ENCODE measurements at places on chromosomes 3 and 15. TPM values are rescaled to one million over a fixed set of nuclear protein-coding genes. Genes with fewer than 3 reads are reported as not detected.

GRCh38 chr3:182258538-182259177 is 534.6 kb upstream of the ATP11B start:
- no peak for DNase-seq

DNA sequence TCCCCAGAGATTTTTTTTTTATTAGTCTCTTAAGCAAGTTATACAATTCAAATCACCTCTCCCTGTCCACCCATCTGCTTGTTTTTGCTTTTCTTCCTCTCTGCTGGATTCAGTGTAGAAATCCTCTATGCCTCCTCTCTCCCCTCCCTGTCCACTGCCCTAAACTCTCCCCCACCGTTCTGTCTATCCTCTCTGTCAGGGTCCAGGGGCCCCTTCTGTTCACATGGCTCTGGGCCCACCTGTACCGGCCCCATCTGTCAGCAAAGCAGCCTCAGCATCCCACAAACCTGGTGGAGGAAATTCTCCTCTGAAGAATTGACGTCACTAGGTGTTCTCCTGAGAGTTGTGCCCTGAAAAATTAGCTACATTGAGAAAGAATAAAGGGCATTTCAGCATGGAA is 137.6 kb upstream of the CMC1 start:
- DNase-seq: no peak

DNA sequence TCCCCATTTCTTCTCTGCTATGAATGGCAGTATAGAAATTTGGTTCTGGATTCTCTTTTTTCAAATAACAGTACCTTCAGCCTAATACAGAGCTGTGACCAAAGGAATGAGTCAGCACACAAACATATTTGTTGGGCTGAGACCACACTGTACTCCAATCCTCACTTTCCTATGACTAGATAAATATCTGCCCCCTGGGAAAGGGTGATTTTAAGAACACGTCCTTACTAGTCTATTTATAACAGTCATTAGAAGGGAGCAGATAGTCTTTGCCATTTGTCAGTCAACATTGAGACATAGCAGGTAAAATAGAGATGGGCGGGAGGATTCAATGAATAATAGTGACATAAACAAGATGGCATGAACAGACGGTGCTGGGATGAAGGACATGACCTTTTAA is 461.3 kb downstream of the MCTP2 start:
- DNase-seq: no peak

The CHDH gene
- 32.4 TPM for total RNA-seq

The ADAMTSL3 gene
- total RNA-seq: not detected

The CTXN2 gene
- total RNA-seq: not detected

The CAV3 gene
- total RNA-seq: not detected

The ALDH1A2 gene
- 0.61 TPM for total RNA-seq

The ZDHHC19 gene
- total RNA-seq: not detected

- no peak for DNase-seq
These were observed 4.4 kb downstream of the PRSS50 start for GRCh38 chr3:46713050-46713897.

GRCh38 chr3:177464392-177465256 is 267.3 kb upstream of the TBL1XR1 start:
- no peak for DNase-seq

The TNFAIP8L3 gene
- 0.30 TPM for total RNA-seq

GRCh38 chr3:117272274-117272673 is 562.7 kb downstream of the TUSC7 start:
- no peak for DNase-seq

DNA sequence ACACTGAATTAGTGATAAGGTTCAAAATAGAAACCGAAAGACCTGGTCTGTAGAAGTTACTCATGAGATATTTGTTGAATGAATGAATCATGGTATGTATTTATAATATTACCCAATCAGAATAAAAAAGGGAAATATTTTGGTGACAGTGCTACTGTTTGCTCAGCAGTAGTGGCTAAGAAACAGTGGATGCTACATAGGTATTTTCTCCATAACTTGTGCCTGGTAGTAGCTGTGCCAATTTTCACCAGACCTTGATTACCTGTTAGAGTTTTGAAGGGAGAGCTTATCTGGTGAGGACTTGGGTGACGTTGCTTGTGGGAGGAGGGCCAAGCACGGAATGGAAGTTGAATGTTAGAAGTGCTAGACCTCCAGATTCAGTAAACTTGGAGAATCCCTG is 14.3 kb downstream of the LIMD1 start:
- no peak for DNase-seq

The MRPS22 gene
- total RNA-seq: 58.2 TPM

The SCAANT1 gene
- not detected for total RNA-seq

GRCh38 chr3:36992806-36993325 is at the start of gene EPM2AIP1:
TSS of gene EPM2AIP1 (minus strand) at chr3:36993131. CDS start at chr3:36993077, 54 bp downstream.
- DNase-seq: no peak

The KBTBD12 gene
- total RNA-seq: not detected

DNA sequence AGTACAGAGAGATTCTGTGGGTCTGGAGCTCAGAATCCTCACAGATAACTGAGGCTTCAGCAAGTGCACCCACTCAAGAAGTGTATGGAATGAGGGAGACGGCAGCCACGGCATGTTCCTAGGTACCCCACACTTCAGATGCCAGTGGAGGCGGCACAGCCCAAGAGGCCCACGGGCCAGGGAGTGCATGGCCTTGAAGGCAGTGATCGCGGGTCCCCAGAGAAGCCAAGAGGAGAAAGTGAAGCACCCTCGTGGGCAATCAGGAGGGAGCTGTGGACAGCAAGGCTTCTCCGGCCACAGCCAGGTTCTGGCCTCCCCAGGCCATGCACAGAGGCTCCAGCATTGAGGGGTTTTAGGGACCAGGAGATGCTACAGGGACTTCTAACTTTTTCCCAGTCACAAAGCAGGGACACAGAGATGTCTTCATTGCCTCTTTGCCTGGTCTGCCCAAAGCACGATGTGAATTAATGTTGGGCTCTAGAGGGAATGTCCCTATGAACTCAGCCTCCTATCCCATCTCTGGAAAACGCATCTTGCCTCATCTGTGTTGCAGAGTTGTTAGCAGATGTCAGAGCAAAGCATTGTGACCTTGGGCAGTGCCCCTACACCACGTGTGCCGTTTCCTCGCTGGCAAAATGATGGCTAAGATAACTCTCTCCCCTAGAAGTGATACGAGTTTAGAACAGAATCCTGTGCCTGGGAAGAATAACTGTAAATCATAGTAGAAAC is 2.6 kb upstream of the MAP6D1 start:
- DNase-seq: no peak

DNA sequence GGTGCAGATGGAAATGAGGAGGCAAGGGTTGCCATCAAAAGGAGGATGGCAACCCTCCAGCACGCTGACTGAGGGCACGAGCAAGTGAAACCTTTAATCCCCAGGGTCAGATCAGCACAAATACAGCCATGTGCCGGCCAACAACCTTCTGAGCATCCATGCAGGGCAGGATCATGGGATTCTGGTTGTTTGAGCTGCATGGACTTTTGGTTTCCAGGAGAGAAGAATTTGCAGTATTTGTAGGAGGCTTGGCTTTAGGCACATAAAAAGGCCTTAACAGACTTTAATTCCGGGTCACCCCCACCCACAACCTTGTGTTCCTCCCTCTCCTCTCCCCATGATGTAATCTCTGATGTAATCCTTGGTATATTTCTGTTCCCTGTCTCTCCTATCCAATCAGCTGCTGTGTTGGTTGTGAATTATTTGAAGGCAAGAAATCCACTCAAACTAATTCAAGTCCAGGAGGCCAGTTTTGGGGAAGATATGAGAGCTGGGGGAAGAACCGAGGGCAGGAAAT is 254.3 kb downstream of the SHQ1 start:
- DNase-seq: no peak

- DNase-seq: no peak
These were observed 134.7 kb upstream of the CCDC54 start for GRCh38 chr3:107242579-107242978.

The MEF2A gene
- 19.6 TPM for total RNA-seq

DNA sequence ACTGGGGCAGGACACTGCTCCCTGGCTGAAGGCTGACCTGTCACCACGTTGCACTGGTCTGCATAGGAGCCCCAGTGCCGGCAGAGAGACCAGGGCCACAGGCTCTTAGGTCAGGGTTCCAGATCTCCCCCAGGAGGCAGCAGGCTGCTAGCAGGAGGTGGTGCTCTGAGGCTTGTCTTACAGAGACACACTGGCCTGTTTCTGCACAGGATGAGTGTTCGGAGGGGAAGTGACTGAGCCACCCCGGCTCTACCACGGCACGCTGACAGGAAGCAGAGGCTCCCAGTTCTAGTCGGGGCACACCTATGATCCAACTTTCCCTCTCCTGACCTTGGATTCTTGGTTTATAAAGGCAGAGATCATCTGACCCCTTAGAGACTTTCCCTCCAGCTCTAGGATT is 8.6 kb downstream of the FBXL22 start:
- no peak for DNase-seq

The STAB1 gene
- total RNA-seq: 0.63 TPM

GRCh38 chr3:184986366-184986889 is 166.4 kb downstream of the C3orf70 start:
- no peak for DNase-seq

- peak; percentile 95 for DNase-seq
These were observed 8.9 kb upstream of the RTP3 start for GRCh38 chr3:46488735-46489361.

DNA sequence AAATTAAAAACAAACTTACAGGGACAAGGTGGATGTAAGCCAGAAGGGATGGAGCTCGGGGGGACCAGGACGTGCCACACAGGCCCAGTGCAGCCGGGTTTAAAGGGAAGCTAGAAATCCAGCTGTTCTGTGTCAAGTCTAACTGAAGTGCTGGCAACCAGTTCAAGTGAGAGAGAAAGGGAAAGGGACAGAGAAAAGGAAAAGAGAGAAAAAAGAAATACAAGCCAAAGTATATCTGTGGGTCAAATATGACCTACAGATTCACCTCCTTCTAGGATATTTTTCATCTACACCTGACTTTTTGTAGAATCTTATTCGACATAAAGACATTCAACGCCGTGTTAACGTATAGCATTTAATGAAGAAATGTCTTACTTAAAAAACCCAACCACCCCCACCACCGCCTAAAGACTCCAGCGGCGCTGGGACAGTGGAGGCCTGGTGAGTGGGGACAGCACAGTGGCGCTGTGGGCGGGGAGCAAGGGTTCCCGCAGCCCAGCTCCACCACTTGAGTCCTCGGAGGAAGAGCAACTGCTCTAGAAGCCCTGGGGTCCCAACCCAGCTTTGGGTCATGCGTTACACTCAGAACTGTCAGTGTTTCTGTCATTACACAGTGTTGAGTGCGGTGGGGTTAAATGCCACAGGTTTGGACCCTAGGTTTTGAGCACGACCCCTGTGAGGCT is 62.3 kb downstream of the CHSY1 start:
- DNase-seq: no peak

The ACVR2B gene
- total RNA-seq: 20.8 TPM

DNA sequence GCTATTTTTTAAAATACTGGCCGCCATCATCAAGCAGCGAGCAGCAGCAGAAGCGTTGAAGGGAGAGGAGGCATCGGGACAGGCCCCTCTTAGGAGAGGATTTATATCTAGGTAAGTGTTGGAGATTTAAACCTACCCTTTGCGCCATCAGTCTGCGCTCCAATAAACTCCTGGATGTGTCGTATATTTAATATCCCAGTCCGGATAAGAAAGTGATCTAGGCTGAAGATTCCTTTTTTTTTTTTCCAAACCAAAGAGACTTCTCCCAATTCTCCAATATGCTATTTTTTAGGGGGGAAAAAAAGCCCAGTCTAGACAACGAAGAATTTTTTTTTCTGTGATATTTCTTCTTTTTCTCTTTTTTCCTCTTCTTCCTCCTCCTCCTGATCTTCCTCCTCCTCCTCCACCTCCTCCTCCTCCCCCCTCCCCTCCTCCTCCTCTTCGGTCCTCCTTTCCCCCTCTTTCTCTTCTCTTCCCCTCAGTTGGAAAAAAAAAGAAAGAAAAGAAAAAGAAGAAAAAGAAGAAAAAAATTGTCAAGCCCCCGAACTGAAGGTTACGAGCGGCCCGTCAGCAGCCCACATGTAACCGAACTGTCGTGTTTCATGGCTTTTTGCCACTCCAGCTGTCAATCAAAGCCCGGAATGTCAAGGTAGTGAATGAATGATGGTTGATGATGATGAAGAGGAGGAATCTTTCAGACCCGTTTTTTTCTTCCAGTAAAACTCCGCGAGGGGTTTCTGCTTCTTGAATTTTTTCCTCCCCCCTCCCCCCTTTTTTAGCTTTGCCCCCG is 835 bp downstream of the MEIS2 start:
- peak; percentile 49 for DNase-seq

DNA sequence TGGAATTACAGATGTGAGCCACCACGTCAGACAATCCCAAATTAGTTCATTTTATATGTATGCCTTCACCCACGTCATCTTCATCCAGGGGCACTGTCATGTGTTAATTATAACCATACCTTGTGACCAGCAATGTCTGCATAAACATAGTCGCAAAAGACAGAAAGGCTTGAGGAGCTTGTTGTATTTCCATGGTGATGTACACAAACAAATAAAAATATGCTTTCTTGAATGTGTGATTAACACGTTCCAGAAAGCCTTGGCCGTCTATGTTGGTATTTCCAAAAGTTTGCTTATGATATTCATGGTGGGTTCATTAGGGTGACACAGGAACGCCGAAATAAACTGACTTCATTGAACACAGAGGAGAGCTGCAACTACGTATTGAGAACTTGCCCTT is 524.7 kb upstream of the ZNF717 start:
- no peak for DNase-seq

The MAGEL2 gene
- total RNA-seq: not detected

GRCh38 chr3:111812701-111813100 is 46.4 kb upstream of the PHLDB2 start:
- no peak for DNase-seq

DNA sequence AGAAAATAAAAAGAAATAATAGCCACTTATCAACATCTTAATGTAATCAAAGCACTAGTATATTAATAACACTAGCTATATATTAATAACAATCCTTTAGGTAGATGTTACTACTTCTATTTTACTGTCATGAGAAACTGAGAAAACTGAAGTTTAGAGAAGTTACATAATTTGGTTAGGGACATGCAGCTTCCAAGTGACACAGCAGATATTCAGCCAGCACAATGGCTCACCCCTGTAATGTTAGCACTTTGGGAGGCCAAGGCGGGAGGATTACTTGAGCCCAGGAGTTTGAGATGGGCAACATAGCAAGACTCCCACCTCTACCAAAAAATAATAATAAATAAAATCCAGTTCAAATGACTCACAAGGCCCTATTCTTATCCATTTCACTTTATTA is 1.9 kb upstream of the UBR1 start:
- no peak for DNase-seq
